Caco-2 (cell line): ENCODE measurements at places on chromosomes 7 and 10. TPM values are rescaled to one million over a fixed set of nuclear protein-coding genes. Genes with fewer than 3 reads are reported as not detected.

DNA sequence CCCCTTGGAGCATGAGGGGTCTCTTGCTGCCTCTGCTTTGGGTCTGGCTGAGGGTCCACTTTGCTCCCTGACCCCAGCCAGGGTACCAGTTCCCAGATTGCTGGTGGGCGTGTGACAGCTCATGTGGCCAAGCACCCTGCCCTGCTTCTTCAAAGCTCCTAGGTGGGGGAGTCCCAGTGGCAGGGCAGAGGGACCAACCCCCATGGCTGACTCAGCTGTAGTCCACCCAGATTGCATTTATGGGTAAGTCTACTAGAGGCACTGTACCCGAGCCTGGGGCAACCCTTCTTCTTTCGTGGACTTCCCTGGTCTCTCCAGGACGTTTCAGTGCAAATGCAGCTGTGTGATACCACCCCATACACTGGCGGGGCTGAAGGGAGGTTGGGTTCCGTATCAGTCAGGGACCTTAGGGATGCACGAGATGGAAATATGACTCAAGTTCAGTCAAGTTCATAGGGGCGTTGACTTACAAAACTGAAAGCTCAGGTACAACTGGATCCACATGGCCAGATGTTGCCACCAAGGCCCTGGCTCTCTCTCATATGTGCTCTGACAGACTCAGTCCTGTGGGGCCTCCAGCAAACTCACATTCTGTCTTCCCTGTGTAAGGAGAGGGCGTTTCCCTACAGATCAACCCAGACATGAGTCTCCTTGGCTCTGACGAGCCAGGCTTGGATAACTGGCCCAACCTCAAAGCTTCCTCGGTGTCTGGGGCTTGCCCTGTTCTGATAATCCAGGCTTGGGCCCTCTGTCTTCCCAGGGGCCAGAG lies 13.6 kb downstream of the PTPRE start:
- DNase-seq: no peak

LIPN gene
- not detected in 2 replicates for total RNA-seq

- no peak for DNase-seq
Measured at GRCh38 chr7:141676618-141677017, 25.3 kb downstream of the DENND11 start.

HERPUD2 gene
- 25.2 and 29.6 TPM in 2 replicates for total RNA-seq

DNA sequence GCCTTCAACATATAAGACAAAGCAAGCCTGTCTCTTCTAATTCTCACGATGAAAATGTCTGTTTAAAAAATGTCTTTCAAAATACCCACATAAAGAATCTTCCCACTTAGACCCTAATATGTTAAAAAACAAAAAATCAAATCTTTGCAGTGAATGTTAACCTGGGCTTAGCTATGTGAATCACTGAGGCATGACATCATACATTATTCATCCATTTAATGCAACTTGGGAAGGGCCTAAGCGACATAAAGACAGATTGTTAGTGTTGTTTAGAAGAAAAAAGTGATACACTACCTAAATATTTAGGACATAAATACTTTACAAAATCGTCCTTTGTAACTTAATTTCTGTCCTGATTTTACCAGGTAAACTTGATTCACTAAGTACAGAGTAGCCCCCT lies 648.5 kb upstream of the NRP1 start:
- DNase-seq: no peak
